ENCODE measurements at places on chromosomes 12 and 14. TPM values are rescaled to one million over a fixed set of nuclear protein-coding genes. Genes with fewer than 3 reads are reported as not detected.
A peak's percentile ranks its signal among the peaks of the same experiment; 100 is the strongest.

- no peak for DNase-seq
Measured at GRCh38 chr14:88951370-88951769, 126.9 kb downstream of the TTC8 start.

- DNase-seq, result no peak
Measured at GRCh38 chr12:82682851-82683261, 3.9 kb upstream of the TMTC2 start.

- no peak for DNase-seq
Measured at GRCh38 chr12:132222096-132222807, 78.0 kb downstream of the NOC4L start.

- no peak for DNase-seq
Measured at GRCh38 chr12:94033101-94033500, 115.3 kb upstream of the PLXNC1 start.

- DNase-seq, result no peak
Measured at GRCh38 chr12:101928556-101928955, 51.2 kb downstream of the DRAM1 start.

DNA sequence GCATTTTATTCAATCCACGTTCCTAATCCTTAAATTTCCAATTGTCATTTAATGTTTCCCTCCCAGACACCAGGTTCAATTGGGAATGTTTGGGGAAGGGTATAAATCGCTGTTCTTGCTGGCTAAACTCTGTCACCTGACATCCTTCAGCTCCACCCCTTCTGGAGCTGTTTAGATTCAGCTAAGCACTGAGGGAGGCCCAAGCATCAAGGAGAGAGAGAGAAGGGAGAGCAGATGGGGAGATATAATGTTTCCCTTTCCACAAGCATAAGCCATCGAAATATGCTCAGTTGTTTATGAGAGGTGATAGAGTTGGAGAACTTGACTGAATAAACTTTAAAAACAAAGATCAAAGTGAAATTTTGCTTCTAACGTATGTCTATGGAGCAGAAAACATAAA is 1.8 kb downstream of the ABCC9 start:
- no peak for DNase-seq

GRCh38 chr12:1806301-1807086 is 13.9 kb upstream of the LRTM2 start:
- no peak for DNase-seq

- no peak for DNase-seq
Measured at GRCh38 chr12:67319936-67320335, 50.8 kb downstream of the CAND1 start.

DNA sequence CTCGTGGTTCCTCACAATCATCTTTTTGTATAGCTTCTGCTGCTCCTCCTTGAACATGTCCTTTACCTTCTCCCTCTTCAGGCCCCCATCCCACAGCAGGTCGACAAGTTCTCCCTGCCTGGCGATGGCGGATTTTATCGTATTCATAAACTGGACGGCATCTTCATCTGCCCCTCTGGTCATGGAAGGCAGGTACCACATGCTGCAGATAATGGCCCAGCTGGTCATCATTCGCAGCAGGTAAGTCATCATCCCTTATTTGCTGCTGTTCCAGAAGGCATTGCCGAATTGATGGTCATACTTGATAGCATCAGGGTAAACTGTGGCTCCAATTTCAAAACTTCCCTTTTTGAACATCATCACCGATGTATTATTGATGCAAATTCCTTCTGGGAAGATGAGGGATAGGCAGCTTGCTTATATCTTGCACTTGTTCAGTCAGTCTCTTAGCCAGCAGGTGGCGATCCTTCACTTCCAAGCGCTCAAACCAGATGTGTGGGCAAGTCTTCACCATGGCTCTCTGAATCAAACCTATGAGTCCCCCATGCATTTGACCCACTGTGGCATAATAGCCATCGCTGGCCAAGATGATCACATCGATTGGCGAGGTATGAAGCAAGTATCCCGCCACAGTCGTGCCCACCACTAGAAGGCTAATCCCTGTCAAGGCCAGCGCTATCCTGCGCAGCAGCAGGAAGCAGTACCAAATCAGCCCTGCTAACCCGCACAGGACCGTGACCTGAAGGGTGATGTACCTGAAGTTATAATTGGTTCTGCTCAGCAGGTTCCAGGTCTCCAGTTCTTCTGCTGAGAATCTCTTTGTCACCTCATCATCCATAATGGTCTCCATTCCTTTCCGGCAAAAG is 381.5 kb upstream of the STXBP6 start:
- DNase-seq, result peak; percentile 19

DNA sequence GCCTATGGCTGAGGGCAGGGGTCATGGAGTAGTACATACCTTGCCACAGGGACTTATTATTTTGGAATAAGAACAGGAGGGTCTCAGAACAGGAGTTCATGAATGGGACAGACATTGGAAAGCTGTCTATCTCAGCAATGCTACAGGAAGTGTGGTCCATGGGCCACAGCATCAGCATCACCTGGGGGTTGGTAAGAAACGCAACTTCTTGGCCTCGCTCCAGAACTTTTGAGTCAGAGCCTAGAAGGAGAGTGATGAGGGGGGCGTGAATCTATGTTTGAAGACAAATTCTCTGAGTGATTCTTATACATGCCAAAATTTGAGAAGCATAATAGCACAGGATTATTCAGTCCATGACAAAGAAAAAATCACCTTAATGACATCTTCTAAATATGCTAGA is 156.6 kb downstream of the RPAP3 start:
- no peak for DNase-seq

DNA sequence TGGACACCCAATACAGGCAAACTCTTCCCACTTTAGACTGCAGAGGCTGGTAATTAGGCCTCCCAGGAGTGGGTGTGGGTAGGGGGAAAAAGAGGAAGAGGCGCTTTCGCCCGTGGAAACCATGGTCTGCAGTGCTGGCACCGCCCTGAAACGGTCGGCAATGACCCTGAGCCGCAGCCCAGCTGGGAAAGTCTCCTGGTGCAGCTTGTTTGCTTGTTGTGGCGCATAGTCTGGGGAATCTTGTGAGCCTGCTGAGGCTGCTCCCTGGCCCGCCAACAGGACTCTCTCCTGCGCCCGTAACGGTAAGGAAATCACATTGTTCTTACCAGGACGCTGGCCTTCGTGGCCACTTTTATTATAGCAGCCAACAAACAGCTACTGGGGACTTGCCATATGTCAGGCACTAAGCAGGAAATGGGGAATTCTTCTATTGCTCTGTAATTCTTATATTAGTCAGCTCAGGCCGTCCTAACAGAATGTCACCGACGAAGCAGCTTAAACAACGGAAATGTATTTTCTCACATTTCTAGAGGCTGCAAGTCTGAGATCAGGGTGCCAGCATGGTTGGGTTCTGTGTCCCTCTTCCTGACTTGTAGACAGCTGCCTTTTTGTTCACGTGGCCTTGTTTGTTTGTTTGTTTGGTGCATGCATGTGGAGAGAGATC is 52.5 kb upstream of the RIN3 start:
- DNase-seq, result no peak

CEBPE gene
- total RNA-seq, result not detected

TMEM63C gene
- total RNA-seq, result 23.8 TPM

GUCY2C gene
- 69.4 TPM for total RNA-seq

KRT82 gene
- not detected for total RNA-seq

HOTAIR gene
- not detected for total RNA-seq
